ENCODE measurements at places on chromosomes 7 and 10. TPM values are rescaled to one million over a fixed set of nuclear protein-coding genes. Genes with fewer than 3 reads are reported as not detected.

The RBP4 gene
- total RNA-seq, result not detected

The HPSE2 gene
- not detected for total RNA-seq

The CACNB2 gene
- total RNA-seq, result not detected

The GPR146 gene
- total RNA-seq, result 2.5 TPM

The GIMAP2 gene
- total RNA-seq, result 28.2 TPM

The ANKRD1 gene
- total RNA-seq, result not detected

The PARG gene
- total RNA-seq, result 39.2 TPM

The C10orf67 gene
- total RNA-seq, result 0.07 TPM

The DENND2A gene
- total RNA-seq, result not detected

The NXPH1 gene
- not detected for total RNA-seq

The SEC23IP gene
- 78.0 TPM for total RNA-seq

The PLEKHA1 gene
- 3.5 TPM for total RNA-seq

The NCF1 gene
- total RNA-seq, result not detected

The SLC13A4 gene
- not detected for total RNA-seq

The PRLHR gene
- total RNA-seq, result not detected

The SLC29A4 gene
- total RNA-seq, result 1.8 TPM

The CYP3A7 gene
- not detected for total RNA-seq

The CDNF gene
- 0.62 TPM for total RNA-seq

The DYDC1 gene
- total RNA-seq, result not detected

The PDGFA gene
- total RNA-seq, result 12.2 TPM

The TRIM24 gene
- total RNA-seq, result 16.6 TPM

The VWA2 gene
- not detected for total RNA-seq

The PKD2L1 gene
- total RNA-seq, result 0.17 TPM

The GFRA1 gene
- not detected for total RNA-seq

The SEMA4G gene
- 1.4 TPM for total RNA-seq

The LRMDA gene
- total RNA-seq, result not detected

The HTR7 gene
- not detected for total RNA-seq

The MRC1 gene
- total RNA-seq, result not detected

The EBF3 gene
- not detected for total RNA-seq

The SLC39A12 gene
- total RNA-seq, result not detected

The ACSM6 gene
- not detected for total RNA-seq

The HOXA3 gene
- not detected for total RNA-seq

The GDF2 gene
- not detected for total RNA-seq
